ENCODE measurements at places on chromosomes 6 and 20. TPM values are rescaled to one million over a fixed set of nuclear protein-coding genes. Genes with fewer than 3 reads are reported as not detected.

The ZFP57 gene
- polyA plus RNA-seq: not detected

The DZANK1 gene
- polyA plus RNA-seq: 3.9 TPM

The PCSK2 gene
- polyA plus RNA-seq: 0.54 TPM

The OOEP gene
- polyA plus RNA-seq: not detected

The EDN3 gene
- not detected for polyA plus RNA-seq

The FGD2 gene
- 0.97 TPM for polyA plus RNA-seq

The TTK gene
- polyA plus RNA-seq: 0.13 TPM

The C6orf15 gene
- not detected for polyA plus RNA-seq

The PSMB1 gene
- polyA plus RNA-seq: 309 TPM

The PBOV1 gene
- not detected for polyA plus RNA-seq

The SNTA1 gene
- 53.6 TPM for polyA plus RNA-seq

The CTCFL gene
- polyA plus RNA-seq: not detected

The NHLRC1 gene
- polyA plus RNA-seq: 1.8 TPM

The CPNE5 gene
- 3.7 TPM for polyA plus RNA-seq

The HTR1E gene
- not detected for polyA plus RNA-seq

The SMPDL3A gene
- 14.1 TPM for polyA plus RNA-seq

The ZNF133 gene
- polyA plus RNA-seq: 15.0 TPM

The TNNC2 gene
- 1.9 TPM for polyA plus RNA-seq

The ZBTB9 gene
- polyA plus RNA-seq: 6.4 TPM

The CLDN20 gene
- polyA plus RNA-seq: 0.77 TPM

The WFDC12 gene
- polyA plus RNA-seq: not detected

The PRSS35 gene
- 2.0 TPM for polyA plus RNA-seq

The TUBB2B gene
- polyA plus RNA-seq: 46.1 TPM

The OTOR gene
- not detected for polyA plus RNA-seq

The CRYBG1 gene
- polyA plus RNA-seq: 7.0 TPM

The CST2 gene
- not detected for polyA plus RNA-seq

The GABBR1 gene
- polyA plus RNA-seq: 12.7 TPM

The BPIFB4 gene
- not detected for polyA plus RNA-seq

The CLPSL1 gene
- not detected for polyA plus RNA-seq

The ATP9A gene
- polyA plus RNA-seq: 7.1 TPM

The SYCP2 gene
- 2.1 TPM for polyA plus RNA-seq

Data from kidney (tissue), 22 donors.